ENCODE measurements at places on chromosomes 5 and 9.

- DNase-seq, result no peak
Observed at GRCh38 chr9:120741191-120741590, 26.9 kb upstream of the MEGF9 start.

- DNase-seq, result no peak
Observed at GRCh38 chr9:136522314-136523237, 23.3 kb downstream of the NOTCH1 start.

- DNase-seq, result peak; percentile 98
Observed at GRCh38 chr9:19102631-19103345, at the start of gene HAUS6. Gene HAUS6, minus strand, starts transcription at chr9:19102904. Its CDS starts 253 bp downstream, at chr9:19102651.

DNA sequence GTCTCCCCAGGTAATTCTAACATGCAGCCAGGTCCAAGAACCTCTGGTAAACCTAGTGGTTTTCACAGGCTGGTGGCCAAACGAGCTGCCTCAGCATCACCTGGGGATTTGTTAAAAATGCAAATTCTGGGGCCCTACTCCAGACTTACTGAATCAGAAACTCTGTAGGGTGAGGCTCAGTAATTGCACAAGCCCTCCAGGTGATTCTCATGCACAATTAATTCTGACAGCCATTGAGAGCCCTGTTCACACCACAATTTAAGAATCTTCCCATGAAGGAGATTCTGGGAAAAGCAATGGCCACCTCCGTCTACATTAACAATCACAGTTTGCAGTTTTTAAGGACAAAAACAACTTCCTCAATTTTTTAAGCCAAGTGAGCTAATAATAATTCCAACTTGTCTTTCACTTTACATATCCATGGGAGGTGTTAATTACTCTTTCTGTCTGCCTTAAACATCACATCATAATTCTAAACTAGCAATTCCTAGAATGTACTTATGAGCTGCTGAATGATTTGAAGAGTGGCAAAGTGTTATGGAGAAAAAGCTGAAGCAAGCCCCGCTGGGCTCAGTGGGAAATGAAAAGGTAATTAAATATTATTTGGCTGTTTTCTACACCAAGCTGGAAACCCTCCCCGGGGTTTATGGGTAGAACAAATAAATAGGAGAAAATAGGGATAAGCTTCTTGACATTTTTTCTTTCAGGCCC lies 70.0 kb downstream of the GLDC start:
- DNase-seq, result no peak

GRCh38 chr9:137458194-137459151 lies 661 bp downstream of the NSMF start:
- DNase-seq, result no peak

- no peak for DNase-seq
Observed at GRCh38 chr9:126106404-126106803, 220.2 kb upstream of the MVB12B start.

DNA sequence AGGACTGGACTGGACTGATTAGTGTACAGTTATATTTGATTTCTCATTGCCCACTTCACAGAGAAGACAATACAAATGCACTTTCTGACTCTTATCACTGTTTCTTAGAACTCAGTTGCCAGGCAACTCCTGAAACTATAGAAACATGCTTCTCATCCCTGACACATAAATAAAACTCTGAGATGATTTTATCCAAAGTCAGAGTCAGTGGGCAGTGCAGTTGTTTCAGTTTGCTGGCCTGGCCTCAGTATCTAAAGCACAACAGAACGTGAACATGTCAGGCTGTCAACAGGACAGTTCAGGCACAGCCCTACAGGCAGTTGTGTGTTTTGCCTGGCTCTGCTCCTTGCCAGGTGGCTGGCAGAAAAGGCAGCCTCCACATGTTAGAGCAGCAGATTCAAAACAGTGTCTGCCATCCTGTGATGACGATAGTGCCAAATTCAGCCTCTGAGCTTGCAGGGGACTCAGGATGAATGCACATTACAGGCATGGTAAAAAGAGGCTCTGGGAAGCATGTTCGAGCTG lies 65.1 kb upstream of the CCDC152 start:
- DNase-seq, result no peak

DNA sequence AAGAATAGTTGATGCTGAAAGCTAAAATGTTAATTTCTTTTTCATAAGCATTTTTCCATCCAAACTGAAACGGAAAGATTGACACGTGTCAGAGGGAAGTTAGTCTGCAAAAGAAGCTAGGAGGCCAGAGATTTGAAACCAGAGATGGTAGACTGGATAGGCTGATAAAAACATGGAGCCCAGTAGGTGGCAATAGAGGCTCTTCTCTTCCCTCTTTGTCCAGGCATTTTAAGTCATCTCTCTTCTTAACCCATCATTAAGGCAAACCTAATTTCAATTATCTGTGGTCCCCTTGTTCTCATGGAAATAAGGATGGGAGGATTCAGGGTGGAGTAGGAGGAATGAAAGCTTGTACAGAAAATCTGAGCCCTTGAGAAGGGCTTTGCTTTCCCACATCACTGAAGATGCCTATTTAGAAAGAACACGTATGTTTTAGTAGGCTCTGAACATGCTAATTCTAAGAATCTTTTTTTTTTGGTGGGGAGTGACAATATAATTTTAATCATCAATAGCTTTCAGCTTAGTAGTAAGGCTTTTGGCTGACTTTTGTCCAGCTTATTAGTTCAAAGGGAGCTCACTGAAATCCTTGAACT lies 66.6 kb downstream of the ZNF474 start:
- DNase-seq, result no peak

- no peak for DNase-seq
Observed at GRCh38 chr5:65811885-65812284, 89.9 kb downstream of the NLN start.

DNA sequence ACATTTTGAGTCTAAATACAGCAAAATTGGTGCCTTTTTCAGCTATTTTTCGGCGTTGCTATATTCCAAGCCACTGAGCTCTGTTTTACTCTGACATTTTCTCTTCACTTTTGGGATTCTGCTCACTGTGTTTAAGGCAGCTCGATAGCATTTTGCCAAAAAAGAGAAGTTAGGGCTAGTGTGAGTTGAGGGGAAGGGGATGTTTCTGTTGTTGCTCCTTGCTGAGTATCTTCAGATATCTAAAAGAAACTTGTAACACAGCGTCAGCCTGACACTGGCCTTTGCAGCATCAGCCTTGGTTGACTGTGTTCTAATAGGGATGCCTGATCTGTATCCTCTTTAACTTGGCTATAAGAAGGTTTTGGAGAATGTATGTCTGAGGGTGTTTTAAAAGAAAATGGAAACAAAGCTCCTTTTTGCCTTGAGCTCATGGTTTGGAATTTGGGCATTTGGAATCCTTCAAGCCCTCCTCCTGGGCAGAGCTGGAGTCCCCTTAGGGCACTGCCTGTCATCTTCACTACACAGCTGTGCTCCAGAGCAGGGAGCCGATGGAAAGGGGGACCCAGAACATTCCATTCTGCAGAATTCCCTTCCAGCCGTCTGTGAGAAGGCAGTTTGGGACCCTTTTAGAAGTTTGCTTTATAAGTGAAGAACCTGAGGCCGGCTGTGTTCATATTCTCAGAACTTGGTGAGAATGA lies 63.0 kb downstream of the EXOSC2 start:
- DNase-seq, result no peak

- no peak for DNase-seq
Observed at GRCh38 chr5:43608406-43608805, 5.4 kb downstream of the NNT start.

GRCh38 chr5:69261034-69261433 lies 26.3 kb downstream of the CDK7 start:
- no peak for DNase-seq

DNA sequence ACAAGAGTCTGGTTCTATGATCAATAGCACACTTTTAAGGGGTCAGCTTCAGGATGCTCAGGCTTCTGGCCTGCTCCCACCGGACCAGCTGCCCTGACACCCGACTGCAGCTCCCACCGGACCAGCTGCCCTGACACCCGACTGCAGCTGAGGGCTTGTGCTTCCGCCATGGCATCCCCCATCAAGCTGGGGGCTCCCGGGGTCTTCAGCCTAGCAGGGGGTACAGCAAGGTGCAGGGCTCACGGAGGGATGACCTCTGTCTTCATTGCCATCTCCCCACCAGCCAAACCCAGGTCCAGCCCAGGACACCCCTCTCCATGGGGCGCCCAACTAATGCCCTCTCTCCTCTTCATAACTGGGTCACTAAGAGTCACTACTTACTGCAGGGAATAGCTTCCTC lies 1.9 kb downstream of the FLT4 start:
- no peak for DNase-seq

- no peak for DNase-seq
Observed at GRCh38 chr9:125856331-125856730, 109.2 kb downstream of the PBX3 start.

DNA sequence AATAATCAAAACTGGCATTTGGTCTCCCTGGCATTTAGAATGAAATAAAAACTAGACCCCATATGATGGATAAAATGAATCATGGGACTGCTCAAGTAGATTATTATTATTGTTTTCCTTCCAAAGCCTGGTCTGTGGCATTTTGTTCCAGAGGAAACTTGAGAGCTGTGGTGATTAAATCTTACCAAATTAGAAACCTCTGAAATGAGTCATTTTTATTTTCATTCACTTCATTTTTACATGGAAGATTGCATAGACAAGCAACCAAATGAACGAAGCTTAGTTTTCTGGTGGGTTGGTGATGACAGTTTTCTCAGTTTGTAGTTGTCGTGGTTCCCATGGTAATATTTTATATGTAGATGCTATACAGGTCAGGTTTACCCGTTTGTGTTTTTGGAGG lies 23.4 kb downstream of the PAM start:
- DNase-seq, result no peak

- no peak for DNase-seq
Observed at GRCh38 chr5:136730426-136730825, 365.1 kb upstream of the TRPC7 start.

DNA sequence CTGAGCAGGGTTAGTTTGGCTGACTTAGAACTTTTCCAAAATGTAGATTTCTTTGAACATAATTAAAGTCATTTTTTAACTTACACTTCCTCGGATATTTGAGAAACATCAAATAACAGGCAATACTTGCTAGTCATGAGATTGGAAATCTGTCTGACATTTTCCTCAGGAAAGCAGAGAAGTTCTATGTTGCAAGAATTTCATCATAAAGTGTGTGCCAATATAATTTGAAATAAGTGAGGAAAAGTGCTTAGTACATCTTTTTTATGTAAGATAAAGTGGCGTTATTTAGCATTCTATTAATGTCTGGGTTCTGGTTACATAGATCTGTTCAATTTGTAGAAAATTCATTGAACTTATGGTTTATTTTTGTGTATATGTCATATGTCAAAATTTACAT lies 48.7 kb upstream of the C5orf47 start:
- no peak for DNase-seq

- no peak for DNase-seq
Observed at GRCh38 chr9:128638580-128638979, 18.1 kb downstream of the DYNC2I2 start.

- no peak for DNase-seq
Observed at GRCh38 chr5:68066277-68066955, 149.1 kb upstream of the PIK3R1 start.
